ENCODE measurements at places on chromosomes 4 and X.

DNA sequence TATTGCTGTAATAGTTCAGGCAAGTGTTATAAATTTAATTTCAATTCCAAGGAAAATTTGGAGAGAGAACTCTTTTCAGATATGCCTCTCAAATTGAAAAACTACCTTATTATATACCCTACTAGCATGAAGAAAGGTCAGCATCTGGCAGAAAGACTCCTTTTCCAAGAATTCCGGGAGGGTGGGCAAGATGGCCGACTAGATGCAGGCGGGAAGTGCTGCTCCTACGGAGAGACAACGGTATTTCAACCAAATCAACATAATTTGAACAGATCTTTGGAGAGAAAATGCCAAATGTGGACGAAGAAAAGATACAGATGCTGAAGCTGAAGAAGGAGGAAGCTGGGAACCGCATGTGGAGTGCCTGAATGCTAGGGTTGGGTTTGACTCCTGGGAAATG is 53.8 kb upstream of the INTU start:
- no peak for DNase-seq

DNA sequence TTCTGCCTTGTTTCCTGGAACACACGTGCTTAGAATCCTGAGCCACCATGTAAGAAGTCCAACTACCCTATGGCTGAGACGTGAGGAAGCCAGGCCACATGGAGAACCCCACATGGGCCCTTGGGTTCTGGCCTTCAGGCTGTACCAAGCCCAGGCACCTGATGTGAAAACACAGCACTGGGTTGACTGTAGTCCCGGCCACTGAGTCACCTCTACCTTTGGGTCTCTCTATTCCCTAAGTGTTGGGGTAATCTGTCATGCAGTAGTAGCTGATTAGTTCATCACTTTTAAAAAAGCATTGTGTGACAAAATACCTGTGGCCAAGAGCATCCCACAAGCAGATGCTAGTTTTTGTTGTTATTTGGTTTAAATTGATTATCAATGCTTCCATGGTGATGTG is 24.3 kb downstream of the CFAP97 start:
- no peak for DNase-seq

DNA sequence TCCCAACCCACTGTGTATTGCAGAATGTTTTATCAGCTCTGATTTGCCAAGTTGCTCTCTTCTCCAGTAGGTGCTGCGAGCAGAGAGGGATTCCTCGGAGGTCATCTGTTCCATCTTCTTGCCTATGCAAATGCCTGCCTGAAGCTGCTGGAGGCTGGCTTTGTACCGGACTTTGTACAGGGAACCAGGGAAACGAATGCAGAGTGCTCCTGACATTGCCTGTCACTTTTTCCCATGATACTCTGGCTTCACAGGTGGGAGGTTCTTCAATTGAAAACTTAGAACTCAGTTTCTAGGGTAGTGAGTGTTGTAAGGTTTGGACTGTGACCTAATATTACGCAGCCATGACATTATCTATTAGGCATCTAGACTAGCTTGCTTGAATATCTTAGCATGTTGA is 24.9 kb downstream of the AR start:
- no peak for DNase-seq

DNA sequence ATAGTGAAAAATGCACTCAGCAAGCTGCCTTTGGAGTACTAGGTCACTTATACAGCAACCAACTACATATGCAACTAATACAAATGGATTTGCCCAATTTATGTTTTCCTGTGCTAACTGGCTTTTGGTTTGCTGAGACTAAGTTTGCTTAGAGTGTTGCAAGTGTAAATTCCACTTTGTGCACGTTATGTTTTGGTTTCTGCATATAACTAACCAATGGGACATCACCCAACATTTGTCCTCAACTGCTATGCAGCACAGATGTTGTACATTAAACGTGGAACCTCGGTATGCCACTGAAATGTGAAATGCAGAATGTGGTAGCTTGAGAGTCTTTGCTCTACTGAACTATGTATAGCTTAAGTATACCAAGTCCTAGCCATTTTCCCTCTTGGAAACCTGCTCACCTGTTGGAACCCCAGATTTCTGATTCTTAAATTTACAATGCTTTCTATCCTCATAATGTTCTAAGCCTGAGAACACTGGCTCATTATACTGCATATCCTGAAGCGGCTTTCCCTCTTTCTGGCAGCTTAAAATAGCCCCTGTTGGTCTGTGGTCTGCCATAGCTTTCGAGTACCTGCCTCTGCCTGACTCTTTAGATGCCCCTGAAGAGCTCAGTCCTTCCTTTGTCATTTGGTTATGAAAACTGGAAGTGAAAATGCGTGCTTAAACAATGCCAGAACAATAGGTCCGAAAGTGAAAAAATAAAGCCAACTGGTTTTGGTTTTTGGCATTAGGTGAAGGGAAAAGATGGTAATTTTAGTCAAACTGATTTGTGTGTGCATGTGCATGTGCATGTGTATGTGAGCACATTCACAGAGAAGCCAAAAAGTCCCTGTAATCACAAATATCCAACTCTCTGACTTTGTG is 158.0 kb downstream of the SH2D1A start:
- DNase-seq: no peak

- DNase-seq: no peak
These were observed 1077.8 kb downstream of the ARAP2 start for GRCh38 chr4:35166466-35166865.

GRCh38 chr4:182369211-182369610 is 126.0 kb downstream of the TENM3 start:
- DNase-seq: no peak

- DNase-seq: no peak
These were observed 492.0 kb downstream of the PCDH11X start for GRCh38 chrX:92270936-92271855.

DNA sequence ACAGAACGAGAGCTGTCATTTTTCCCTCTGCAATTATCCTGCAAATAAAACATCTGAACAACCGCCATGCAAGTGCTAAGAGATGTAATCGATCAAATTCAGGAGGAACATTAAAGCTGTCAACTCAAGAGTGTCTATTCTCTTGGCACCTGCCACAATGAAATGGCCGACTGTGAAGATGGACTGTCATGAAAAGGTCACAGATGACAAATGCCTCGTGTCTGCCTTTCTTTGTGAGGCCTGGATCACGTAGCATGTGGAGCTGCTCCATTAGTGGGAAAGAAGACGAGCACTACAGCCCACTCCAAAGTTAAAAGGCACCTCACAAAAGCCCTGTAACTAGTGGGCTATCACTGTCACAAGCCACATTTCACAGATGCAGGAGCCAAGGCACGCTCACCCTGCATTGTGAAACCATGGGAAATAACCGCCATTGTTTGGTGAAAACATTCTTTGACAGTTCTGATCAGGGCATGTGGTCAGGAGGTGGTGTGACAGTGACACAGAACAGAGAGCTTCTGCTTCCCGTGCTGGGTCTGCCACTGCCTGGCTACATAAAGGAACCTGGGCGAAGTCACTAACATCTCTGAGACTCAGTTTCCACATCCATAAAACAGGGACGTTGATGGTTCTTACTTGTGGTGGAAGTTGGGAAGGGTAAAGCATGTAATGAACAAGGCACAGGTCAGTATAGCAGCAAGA is 98.9 kb downstream of the EVC2 start:
- no peak for DNase-seq

- DNase-seq: no peak
These were observed 42.1 kb downstream of the GUCY1A1 start for GRCh38 chr4:155708782-155709181.

DNA sequence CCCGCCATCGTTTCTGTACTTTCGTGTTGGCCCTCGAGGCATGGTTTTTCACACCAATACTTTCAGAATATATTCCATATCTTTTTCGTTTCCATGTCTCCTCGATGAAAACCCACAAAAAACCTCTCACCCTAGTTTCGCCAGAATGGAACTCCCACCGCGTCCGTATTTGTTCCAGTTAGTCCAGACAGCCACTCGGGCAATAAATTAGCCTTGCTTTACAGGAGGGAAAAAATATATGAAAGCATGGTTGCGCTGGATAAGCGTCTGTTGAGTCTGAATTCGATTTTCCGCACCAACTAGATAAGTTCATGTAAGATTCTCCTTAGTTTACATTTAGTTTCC is 550 bp upstream of the CHM start:
- no peak for DNase-seq

DNA sequence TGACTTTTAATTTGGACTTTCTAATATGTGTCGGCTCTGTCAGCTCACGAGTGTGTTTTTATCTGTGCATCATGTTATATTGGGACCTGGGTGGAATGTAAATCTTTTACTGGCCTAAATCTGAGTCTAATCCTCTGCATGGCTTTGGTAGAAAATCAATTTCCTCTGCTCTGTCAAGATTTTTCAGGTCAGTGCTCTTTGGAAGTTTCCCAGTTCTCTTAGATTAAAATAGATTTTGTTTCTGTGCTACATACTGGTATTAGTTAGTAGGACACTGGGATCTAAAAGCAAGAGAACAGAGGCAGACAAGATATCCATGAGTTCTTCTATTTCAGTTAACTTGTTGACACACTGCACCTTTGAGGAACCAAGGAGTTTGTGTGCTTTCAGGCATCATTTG is 39.7 kb downstream of the REPS2 start:
- DNase-seq: no peak

DNA sequence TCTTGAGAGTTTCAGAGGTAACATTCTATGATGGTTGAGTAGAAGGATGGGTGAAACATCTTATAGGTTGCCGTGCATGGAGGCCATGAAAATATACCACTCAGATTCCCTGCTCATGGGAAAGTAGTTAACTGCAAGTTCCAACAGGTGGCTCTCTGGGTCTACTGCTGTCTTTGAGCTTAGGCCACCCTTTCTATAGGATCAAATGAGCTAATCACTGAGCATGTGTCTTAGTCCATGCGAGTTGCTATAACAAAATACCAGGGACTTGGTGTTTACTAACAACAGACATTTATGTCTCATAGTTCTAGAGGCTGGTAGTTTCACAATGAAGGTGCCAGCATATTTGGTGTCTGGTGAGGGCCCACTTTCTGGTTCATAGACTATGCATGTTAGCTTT is 144.8 kb upstream of the UNC5C start:
- DNase-seq: no peak

DNA sequence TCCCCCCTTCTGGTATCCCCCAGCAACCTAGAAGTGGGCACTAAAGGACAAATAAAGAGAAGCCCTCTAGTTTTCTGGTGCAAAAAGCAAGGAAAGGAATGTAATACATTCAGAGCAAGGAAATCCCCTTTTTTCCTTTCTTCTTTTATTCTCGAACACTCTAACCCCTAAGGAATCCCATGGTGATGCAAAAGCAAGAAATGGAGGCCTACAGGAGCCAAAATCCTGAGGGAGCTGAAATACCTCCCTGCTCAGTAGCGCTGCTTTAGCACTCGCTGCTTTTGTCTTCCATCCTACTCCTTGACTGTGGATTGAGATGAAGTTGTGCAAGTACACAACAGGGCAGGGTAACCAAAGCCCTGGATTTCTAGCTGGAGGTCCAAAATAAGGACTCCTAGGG is 251.0 kb downstream of the PRDM5 start:
- DNase-seq: no peak

DNA sequence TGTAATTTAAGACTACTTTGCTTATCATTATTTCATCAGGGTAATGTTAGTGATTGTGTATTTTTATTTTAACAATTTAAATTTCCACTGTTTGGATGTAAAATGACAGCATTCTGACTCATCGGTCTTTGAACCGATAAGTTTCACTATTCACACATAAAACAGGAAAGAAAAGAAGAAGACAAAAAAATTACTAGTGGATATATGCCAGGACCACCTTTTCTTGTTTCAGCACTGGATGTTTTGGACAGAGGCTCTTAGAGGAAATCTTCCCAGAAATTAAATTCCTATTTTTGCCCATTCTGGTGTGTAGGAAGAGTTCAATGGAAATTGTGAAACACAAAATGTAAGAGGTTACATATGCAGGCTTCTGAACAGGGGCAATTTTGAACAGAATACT is 57.4 kb downstream of the VEGFC start:
- DNase-seq: no peak

DNA sequence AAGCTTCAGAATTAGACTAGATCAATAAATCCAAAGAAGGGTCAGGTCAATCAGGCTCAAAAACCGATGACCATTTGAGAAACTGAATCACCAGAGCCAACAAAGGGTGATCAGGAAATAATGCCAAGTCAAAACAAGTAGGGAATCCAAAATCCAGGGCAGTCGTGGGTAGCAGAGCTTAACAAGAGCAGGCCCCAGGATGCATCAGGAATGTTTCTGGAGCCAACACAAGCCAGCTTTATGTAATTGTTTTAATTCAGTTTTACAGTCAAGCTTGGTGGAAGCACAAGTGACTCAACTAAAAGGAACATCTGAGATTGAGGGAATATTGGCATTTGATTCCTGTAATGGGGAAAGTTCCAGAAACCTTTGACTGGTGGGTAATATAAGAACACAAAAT is 237.9 kb upstream of the EDA2R start:
- no peak for DNase-seq

- no peak for DNase-seq
These were observed 880 bp downstream of the UNC5C start for GRCh38 chr4:95547715-95548471.

DNA sequence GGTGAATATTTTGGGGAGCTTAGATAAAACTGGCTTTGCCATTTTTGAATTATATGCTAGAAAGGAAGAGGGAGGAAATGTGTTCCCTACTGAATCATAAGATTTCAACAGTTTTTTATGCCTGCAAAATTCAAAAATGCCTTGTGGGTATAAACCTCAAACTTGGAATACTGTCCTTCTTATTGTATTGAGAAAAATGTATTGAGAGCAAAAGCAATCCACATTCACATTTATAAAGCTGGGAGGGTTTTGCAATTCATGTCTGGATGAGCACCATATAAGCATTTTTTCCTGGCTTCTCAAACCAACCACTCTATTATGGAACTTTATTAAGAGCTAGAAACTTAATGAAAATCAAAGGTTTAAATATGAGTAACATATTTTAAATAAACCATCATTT is 289.8 kb downstream of the PCDH7 start:
- no peak for DNase-seq

- DNase-seq: no peak
These were observed 13.2 kb downstream of the CA5B start for GRCh38 chrX:15751155-15751819.

- DNase-seq: no peak
These were observed 25.9 kb upstream of the ADRA2C start for GRCh38 chr4:3740256-3740655.

DNA sequence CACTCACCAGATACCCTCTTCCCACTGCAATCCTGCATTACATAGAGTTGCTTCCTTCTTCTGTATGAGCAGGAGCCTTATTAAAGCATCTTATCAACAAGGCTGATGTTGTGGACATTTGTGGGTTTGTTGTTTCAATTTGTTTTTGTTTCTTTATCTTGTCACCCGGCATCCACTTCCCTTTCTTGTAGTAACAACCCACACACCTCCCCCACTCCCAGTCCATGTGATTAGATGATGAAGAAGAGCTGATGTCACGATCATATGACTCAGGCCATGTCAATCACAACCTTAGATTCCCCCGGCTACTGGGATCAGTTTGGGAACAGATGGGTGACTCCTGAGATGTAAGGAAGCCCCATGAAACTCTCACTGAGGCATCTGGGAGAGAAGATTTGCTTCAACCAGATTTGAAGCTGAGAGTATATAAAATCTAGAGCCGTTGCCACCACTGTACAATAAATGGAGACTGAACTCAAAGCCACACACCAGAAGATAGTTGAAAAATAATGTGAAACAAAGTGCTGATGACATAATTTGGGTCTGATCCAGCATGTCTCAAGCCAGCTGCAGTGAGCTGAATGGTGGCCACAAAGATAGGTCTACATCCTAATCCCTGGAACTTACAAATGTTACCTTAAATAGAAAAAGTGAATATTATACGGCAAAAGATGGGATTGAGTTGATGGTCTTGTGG is 34.1 kb upstream of the SRD5A3 start:
- DNase-seq: peak; percentile 96

- no peak for DNase-seq
These were observed 64.5 kb downstream of the MID1 start for GRCh38 chrX:10555846-10556245.
